ENCODE measurements at places on chromosomes 16 and 17.
A peak's percentile ranks its signal among the peaks of the same experiment; 100 is the strongest.

GRCh38 chr16:31201582-31202413 lies 762 bp downstream of the PYCARD start:
- DNase-seq, result no peak

DNA sequence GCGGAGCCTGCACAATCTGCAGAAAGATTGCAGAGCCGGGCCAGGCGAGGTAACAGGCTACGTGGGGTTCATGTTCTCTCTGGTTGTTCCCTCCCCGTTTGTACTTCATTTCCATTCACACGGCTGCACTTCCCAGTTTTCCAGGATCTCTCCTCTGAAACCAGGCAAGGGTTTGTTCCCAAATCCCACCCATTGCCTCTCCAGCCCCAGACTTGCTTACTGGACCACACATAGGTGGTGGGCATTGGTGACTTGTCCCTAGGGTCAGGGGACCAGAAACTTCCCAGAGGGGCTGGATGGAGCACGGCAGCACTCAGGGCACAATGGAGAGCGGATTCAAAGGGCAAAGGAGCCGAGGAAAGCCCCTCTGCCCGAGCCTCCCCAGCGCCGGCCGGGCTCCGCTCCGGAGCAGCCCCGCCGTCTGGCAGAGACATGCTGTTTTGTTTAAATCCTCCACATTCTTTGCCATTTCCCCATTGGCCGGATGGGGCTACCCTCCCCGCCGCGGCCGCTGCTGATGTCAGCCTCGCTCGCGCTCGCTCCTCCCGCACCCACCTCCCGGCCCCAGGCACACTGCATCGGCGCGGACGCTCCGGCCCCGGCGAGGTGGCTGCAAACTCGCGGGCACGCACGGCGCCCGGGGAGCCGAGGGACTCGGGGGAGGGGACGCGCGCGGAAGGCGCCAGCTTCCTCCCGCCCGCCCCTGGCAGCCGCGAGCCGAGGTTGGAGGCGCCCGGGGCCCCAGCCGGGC lies at the start of gene PITPNC1:
TSS of gene PITPNC1 (plus strand) at position 545 of the 751 bp plus-strand sequence.
- peak; percentile 88 for DNase-seq

DNA sequence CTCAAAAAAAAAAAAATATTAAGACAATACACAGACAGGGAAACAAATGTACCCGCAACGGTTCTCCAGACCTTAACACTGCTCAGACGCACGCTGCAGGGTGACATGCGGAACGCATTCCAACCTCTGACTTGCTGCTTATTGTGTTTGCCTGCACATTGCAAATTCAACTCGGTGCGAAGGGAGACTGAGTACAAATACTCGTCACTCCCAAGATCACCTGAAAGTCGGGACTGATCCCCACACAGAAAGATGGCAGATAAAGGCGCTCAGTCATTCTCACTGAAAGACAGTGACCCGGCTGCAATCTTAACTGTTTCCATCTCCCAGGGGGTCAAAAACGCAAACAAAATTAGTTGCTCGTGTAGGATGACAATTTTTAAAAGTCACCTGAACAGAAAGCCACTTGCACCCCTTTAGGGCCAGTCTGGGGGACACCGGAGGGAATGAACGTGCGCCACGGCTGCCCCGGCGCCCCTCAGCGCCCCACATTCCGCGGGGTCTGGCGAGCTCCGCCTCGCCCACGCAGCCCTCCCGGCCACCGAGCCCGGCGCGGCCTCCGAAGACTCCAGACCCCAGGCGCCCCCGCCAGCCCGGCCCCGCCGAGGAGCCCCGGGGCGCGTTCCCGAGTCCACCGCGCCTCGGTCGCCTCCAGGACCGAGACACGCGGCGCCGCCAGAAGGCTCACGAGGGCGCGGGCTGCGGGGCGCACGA lies 589 bp downstream of the CLCN7 start:
- no peak for DNase-seq

GRCh38 chr16:48318630-48319029 lies 66.6 kb downstream of the SIAH1 start:
- DNase-seq, result no peak

DNA sequence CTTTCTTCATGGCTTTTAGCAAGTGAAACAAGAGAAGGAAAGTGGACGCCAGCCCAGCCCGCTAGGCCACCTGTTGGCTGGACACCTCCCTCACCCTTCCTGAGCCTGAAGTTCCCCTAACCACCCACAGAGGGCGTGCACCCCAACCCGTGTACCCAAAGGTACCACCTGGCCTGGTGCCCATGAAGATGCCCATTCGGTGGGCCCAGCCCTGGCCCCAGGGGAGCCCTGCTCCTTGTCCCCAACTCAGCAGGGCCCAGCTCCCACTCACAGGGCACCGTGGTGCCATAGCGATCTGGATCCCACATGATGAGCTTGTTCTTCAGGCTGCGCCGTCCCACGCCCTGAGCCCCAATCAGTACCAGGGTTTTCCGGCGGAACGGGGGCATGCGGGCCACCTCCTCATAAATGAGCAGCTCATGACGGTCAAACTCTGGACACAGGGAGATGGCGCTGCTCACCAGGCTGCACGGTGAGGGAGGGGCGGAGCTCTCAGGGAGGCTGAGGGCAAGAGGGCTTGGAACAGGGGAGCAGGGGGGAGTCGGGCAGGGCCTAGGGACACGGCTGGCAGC lies 26.8 kb downstream of the MPP2 start:
- DNase-seq, result peak; percentile 42

DNA sequence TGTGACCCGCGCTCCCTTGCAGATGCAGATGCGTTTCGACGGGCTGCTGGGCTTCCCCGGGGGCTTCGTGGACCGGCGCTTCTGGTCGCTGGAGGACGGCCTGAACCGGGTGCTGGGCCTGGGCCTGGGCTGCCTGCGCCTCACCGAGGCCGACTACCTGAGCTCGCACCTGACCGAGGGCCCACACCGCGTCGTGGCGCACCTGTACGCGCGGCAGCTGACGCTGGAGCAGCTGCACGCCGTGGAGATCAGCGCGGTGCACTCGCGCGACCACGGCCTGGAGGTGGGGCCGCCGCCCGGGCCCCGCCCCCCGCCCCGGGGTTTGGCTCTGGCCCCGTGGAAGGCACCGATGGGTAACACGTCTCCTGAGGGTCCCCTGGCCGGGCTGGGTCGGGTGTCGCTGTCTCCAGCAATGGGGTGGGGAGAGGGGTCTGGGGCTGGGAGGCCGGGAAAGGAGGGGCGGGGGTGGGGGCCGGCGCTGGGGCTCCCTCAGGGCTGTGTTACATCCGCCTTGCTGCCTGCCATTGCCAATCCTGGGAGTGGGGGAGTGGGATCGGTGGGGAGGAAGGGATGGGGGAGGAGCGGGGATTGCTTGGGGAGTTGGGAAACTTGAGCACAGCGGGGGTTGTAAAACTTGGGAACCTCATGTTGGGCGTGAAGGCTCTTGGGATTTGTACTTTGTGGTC lies 737 bp downstream of the NUDT16L1 start:
- peak; percentile 37 for DNase-seq

DNA sequence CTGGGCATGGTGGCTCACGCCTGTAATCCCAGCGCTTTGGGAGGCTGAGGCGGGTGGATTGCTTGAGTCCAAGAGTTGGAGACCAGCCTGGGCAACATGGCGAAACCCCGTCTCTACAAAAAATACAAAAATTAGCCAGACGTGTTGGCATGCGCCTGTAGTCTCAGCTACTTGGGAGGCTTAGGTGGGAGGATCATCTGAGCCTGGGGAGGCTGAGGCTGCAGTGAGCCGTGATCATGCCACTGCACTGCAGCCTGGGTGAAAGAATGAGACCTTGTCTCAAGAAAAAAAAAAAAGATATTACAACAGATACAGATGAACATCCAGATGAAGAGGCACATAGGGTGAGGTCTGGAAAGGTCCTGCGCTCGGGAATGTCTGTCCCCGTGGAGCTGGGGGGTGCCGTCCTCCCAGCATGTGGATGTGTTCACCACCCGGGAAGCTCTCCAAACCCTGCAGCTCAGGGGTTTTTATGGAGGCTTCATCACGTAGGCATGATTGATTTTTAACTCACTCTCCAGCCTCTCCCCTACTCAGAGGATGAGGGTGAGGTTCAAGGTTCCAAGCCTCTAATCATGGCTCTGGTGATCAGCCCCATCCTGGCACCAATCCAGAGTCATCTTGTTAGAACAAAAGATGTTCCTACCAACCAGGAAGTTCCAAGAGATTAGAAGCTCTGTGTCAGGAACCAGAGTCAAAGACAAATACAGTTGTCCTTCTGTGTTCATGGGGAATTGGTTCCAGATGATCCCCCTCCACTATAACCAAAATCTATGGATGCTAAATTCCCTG lies 85.0 kb upstream of the DNAJA2 start:
- DNase-seq, result no peak

DNA sequence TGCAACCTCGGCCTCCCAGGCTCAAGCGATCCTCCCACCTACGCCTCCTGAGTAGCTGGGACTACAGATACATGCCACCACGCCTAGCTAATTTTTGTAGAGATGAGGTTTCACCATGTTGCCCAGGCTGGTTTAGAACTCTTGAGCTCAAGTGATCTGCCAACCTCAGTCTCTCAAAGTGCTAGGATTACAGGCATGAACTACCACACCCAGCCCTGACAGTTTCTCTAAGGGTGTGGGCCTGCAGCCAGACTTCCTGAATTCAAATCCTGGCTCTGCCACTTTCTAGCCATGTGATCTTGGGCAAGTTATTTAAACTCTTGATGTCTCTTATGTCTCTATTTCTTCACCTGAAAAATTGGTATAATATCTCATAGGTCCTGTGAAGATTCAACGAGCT lies 5.6 kb downstream of the CUEDC1 start:
- no peak for DNase-seq

GRCh38 chr17:72687886-72688285 lies 404.6 kb downstream of the SLC39A11 start:
- DNase-seq, result no peak

DNA sequence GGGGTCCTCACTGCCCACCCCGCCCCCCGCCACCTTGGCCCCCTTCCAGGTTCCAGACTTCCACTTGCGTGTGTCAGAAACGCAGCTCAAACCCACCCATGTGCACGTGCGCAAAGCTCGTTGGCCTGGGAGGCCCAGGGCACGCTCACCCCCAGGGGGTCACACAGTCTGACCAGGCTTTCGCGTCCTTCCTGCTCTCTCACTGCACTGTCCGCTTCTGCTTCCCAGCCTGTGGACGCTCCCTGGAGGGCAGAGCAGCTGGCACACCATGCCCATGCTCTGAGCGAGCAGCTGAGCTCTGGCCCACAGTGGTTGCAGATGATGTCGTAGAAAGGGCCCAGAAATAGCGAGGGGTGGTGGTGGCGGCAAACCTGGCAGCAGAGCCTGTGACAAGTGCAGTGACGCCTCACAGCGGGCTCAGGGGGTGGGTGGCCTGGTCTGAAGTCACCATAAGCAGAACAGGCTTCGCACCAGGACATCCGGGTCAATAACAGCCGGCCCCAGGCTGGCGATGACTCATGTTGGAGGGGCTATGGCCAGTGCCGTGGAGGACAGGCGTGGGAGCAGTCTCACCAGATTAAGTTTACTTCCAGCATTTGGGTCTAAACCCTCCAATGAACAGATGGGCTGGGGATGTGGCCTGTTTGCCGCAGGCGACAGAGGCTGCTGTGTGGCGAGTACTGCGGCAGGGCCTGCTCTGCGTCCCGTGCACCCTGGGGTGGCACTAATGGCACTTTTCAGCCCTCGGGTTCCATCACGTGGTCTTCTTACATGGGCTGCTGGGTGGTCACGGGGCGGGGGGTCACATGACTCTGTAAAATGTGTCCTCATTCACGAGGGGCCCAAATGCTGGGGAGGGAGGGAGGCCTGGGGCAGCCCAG lies 49.0 kb downstream of the NT5M start:
- DNase-seq, result no peak

GRCh38 chr17:29608986-29609385 lies 13.7 kb downstream of the CORO6 start:
- DNase-seq, result no peak

GRCh38 chr17:7491583-7491982 lies 7.4 kb downstream of the POLR2A start:
- no peak for DNase-seq

DNA sequence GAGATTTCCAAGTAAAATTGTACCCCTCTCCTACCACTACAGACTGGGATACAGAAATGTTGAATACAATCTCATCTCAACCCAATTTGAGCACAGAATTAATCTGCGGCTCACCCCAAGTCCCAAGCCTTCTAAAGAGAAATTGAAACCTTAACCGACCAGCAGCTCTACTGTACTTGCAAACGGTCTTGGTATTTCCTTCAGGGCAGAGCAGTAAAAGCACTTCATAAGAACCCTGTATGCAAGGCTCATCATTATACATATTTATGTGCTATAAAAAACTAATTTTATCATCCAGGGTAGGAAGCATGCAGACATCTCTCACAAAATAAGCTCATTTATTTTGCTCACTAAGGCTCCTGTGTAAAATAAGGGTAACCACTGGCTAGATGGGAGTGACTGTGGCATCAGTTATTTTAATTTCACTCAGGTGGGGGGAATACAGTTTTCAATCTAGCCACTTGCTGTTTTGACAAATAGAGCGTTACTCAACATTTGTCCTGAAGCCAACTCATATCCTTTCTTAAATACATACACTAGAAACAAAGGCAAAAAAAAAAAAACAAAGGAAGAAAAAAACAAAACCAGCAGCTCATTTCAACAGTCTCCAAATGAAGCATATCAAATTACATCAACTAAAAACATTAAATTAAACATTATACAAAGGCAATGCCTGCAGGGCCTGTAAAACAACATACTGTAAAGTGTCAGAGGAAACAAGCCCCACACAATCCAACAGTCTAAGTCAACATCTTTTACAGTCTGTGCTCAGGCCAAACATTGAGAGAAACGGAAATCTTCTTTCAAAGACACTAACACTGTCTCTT lies 65.0 kb downstream of the PARN start:
- DNase-seq, result no peak

Measured in stimulated activated CD4-positive, alpha-beta T cell treated with anti-CD3 and anti-CD28 coated beads, Interleukin-4, amount 100 ng/mL, for 48 hours (primary cell).